Fibroblast of lung (primary cell): ENCODE measurements at places on chromosomes 1 and 21. TPM values are rescaled to one million over a fixed set of nuclear protein-coding genes. Genes with fewer than 3 reads are reported as not detected.
A peak's percentile ranks its signal among the peaks of the same experiment; 100 is the strongest.

- peak; percentile 52 for DNase-seq
Measured at GRCh38 chr1:12067900-12068821, 5.1 kb downstream of the TNFRSF8 start.

DNA sequence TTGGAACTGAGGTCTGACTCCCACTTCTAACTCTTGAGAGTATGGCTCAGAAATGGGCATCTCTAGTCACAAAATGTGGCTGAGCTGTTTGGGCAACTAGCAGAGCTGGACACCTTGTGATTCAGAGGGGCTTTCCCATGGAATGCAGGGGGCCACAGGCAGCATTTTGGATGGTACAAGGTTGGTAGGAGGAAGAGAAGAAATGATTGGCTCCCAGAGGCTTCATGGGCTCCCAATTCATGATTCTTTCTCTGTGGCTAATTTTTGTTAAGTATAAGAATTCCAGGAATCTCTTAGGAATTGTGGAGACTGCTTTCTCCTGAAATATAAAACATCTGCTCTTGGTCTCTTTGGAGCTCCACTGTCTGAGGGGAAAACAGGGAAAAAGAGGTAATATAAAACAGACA lies 49.7 kb downstream of the PBX1 start:
- DNase-seq = peak; percentile 68

DNA sequence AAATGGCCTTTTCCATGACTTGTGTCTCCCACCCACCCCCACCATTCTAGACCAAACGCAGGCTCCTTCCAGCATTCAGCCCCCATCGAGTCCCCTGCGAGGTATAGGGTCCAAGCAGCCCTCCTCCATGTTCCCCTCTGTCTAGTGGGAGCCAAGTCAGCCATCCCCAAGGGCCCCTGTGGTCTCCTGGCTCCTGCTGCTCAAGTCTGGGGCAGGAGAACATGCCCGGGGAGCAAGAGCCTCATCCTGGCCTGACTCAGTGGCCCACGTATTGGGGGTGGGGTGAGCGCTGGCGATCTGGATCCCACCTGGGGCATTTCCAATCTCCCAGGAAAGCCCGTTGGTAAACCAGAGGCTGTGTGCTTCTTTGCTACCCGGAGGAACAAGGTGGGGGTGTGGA lies 4.1 kb upstream of the PRDM16 start:
- no peak for DNase-seq

DNA sequence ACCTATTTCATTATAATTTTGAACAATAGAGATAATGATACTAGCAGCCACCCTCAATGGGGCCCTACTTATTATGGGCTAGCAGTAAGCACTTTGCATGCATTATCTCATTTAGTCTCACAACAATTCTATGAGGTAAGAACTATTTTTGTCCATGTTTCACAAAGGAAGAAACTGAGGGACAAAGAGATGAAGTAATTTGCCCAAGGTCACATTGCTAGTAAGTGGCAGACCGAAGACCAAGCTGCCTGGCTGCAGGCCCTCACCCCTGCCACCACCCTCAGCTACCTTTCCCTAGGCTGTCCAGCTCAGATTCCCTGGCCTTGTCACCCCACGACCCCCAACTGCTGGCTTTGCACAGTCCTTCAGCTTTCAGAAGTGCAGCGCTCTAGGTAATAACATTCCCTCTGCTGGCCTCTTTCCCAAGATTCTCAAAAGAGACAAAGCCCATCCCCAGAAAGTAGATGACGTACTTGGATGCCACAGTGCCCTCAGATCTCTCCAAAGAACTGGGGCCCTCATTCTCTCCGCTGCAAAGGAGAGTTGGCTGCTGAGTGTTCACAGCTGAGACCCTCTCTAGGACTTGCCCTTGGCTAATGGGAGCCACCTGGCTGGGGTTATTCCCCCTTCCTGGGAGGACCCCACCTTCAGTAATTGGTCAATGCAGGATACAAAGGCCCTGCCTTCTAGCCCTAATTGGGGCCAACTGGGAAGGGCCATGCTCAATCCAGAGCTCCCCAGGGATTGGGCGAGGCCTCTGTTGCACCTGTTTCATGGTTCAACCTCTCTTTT lies 39.5 kb downstream of the IRF2BP2 start:
- no peak for DNase-seq

GRCh38 chr1:24181619-24182018 lies 5.5 kb downstream of the IFNLR1 start:
- no peak for DNase-seq

- DNase-seq = peak; percentile 72
Measured at GRCh38 chr1:30379684-30380624, 343.4 kb downstream of the MATN1 start.

GRCh38 chr1:246170574-246171261 lies 336.4 kb downstream of the SMYD3 start:
- DNase-seq = no peak

DNA sequence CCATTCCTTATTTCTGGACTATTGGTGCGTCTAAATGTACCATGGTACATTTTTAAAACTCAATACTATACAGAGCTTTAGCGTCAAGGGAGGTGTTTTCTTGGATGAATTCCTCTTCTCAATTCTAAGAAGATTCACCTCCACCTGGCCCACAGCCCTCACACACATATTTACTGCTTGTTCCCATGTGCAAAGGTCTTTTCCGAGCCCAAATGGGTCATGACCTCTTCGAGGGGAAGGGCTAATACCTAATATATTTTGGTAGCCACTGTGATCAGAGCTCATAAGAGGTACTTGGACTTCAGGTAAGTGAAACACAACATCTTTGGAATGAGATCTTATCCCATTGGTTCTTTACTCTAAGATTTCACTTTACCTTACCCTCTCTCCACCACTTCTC lies 205.9 kb downstream of the SDCCAG8 start:
- DNase-seq = no peak

- no peak for DNase-seq
Measured at GRCh38 chr1:154774175-154774855, 95.8 kb downstream of the KCNN3 start.

DNA sequence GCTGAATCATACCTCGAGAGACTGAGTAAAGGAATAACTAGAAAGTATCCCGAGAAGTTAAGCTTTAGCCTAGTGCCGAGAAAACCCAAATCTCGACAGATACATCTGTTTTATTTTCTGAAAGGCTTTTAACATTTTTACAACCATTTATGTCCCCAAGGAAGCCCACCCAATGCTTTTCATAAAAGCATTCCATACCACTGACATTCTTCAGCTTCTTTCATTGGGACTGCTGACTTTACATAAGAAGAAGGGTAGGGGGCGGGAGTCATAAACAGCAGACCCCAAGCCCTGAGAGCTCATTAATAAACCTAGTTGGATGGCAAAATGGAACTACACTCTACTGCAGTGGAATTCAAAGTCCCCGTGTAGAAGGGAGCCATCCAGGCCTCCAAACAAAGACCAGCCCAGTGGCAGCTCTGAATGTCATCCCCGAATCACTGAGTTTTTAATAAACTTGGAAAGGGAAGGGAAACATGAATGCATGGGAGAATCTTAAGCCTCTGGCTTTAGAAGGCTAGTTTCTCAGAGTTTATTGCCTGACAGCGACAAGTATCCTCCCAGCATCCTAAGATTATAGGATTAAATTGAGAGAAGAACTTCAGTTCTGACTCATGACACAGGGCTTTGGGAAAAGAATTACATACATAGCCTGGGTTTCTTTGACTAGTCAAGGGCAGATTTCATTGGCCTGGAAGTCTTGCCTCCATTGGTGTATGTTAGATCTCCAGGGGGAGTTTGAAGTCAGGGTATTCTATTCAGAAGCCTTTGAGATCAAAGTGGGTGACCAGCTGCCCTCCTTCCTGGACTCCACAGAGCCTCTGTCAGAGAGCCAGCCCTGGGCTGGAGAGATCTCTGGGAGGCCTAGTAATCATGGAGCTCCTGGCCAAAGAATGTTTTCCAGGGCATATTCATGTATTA lies 3.7 kb downstream of the ATF3 start:
- no peak for DNase-seq

GRCh38 chr1:234600418-234601281 lies 9.3 kb downstream of the IRF2BP2 start:
- peak; percentile 60 for DNase-seq

DNA sequence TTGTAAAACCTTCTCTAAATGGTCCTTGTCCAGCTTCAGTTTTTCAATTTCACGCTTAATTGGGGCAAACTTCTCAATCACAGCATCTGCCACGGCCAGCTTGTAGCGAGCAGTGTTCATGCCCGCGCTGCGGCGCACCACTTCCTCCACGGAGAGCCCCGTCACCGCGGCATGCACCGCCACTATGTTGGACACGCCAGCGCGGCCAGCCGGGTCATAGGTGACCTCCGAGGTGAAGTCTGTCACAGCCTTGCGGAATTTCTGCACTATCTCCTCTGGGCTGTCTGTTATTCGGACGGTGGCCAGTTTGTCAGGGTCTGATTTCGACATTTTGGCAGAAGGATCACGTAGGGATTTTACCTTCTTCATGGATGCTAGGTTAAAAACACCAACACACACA lies 44.8 kb upstream of the TBX15 start:
- DNase-seq = no peak

DNA sequence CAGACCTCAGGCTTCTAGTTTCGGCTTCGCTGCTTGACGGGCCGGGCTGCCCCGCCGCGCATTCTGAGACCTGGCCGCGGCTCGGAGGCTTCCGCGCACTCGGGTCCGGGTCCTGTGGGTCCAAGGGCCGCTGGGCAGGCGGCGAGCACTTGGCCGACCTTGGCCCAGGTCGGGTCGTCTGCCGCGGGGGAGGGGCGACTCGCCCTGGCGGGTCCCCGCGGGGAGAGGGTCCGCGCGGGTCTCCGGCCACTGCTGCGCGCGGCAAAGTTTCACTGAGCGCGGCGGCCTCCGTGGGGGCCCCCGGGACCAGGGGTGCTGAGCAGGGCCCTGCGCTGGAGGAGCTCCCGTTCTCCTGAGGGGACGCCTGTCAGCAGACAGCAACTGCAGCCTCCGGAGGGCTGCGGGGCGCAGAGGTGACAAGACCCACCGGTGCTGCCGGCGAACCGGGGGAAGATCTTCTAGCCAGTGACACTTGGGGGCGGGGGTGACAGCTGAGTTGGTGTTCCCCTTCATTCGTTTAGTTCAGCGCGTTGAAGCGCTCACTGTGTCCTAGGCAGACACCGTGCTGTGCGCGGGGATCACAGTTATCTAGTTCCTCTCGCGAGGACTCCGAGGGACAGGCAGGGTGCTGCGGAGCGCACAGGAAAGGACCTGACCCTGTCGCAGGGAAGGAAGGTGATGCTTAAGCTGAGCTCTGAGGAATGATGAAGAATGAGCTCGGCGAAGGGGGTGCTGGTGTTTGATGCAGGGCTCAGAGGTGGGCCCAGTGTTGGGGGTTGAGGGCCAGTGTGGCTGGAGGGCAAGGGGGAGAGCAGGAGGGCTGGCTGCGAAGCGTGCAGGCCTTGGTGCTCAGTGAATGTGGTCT lies 725 bp downstream of the MTFR1L start:
- DNase-seq = peak; percentile 61

DNA sequence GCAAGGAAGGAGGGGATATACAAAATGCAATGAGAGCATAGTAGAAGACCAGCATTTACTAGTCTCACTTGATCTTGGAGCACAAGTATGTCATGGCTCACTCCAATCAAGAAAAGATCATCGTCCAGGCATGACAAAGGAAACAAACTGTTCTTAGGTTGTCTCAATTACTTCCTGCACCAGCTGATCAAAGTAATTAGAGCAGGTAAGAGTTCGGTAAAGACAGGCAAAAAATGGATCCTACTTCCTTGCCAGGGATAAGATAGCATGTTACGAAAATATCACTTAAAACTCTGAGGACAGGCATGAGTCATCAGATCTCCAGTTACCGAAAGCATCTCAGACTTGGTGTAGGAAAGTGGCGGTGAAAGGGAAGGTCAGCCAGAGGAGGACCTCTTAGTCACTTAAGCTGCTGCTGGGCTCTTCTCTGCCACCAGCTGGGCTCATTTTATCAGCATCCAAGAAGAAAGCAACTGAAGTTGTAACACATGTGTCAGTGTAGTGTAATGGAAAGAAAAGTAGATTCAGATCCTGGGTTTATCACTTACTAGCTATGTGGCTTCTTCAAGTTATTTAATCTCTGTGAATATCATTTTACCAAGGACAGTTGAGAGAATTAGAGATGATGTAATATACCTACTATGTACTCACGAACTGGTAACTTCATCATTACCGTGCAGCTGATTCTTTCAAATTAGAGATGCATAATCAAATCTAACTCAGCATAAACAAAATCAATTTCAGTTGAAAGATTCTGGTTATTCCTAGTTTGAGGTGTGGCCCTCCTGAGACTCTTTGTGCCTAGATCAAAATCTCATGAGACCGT lies 46.8 kb downstream of the XCL1 start:
- DNase-seq = peak; percentile 63

DNA sequence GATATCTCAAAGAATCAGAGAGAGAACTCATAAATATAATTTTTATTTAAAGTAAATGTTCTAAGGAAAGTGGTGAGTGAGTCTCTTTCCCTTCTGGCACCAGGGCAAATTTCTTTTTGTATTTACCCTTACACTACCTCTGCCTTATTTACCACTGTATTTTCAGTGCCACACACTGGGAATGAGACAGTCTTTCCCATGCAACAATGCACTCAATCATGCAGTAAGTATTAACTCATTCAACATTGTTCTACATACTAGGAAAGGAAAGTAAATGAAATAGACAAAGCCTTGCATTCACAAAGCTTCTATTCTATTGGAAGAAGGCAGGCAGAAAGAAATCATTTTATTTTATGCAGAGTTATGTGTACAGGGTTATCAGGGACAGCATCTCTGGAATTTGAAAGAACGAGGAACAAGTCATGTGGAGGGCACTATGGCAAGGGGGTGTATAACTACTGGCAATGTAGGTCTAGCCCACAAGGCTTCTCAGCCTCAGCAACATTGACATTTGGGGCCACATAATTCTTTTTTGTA lies 129.8 kb upstream of the PRDX6 start:
- DNase-seq = no peak

DNA sequence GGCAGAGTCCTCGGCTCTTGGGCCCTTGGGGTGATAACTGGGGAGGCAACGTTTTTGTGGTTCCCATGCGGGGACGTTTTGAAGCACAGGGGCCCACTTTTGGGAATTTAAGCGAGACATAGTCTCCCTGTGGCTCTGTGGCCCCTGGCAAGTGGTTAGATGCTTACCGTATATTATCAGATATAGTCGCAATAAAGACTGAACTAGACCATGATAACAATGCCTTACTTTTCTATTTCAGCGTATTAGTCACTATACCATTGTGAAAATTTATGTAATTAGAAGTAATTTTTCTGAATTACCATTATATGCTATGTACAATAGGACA lies 538 bp upstream of the RCAN1 start:
- DNase-seq = no peak

- peak; percentile 15 for DNase-seq
Measured at GRCh38 chr1:39116860-39117728, 87.4 kb upstream of the MACF1 start.

GRCh38 chr1:229017091-229017490 lies 253.8 kb upstream of the RAB4A start:
- DNase-seq = no peak

GRCh38 chr1:218946147-218946546 lies 227.5 kb upstream of the LYPLAL1 start:
- no peak for DNase-seq

SPATA45 gene
- total RNA-seq = 0.51 and 0.83 TPM in 2 replicates

SPRR2F gene
- total RNA-seq = not detected in 2 replicates

FCGR1A gene
- not detected in 2 replicates for total RNA-seq

EVA1B gene
- 199 and 248 TPM in 2 replicates for total RNA-seq

CFAP410 gene
- 6.9 and 7.1 TPM in 2 replicates for total RNA-seq

UBXN10 gene
- total RNA-seq = 0.33 and 0.77 TPM in 2 replicates

IGSF9 gene
- under 0.01 TPM in 2 replicates for total RNA-seq
